ENCODE measurements at places on chromosomes 13 and 19.

- no peak for DNase-seq
Observed at GRCh38 chr13:110985541-110985940, 70.7 kb upstream of the ANKRD10 start.

GRCh38 chr13:75175575-75175974 is 306.4 kb downstream of the TBC1D4 start:
- no peak for DNase-seq

GRCh38 chr13:103788061-103788652 is 721.9 kb upstream of the SLC10A2 start:
- DNase-seq = no peak

DNA sequence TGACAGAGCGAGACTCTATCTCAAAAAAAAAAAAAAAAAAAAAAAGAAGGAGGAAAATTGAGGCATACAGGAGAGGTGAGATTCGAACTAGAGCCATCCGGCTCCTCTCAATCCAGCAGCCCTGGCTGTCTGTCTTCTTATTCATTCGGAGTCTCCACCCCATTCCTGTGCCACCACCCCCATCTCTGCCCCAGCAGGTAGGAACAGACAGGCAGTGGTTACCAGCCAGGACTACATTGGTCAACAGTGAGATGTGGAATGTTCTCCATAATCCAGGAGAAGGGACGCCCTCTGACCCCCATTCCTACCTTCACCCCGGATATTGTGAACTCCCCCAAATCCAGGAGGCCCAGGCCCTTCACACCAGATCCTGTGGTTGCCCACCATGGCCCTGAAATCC is 6.6 kb upstream of the S1PR2 start:
- no peak for DNase-seq

DNA sequence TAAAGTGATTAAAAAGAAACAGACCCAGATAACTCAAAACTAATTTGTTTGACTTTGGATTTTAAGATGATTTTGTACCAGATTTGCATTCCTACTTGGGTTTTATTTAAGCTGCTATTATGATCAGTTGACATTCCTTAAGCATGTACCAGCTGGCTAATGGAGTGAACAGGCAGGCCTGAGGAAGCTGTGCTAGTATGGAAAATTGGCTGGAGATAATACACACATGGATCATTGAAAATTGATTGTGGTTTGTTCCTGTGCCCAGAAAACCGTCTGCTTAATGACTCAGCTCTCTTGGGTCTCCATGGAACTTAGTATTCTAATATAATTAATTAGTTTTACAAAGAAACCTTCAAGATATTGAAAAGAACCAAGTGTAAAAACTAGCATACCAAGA is 22.6 kb downstream of the POLR1D start:
- no peak for DNase-seq

DNA sequence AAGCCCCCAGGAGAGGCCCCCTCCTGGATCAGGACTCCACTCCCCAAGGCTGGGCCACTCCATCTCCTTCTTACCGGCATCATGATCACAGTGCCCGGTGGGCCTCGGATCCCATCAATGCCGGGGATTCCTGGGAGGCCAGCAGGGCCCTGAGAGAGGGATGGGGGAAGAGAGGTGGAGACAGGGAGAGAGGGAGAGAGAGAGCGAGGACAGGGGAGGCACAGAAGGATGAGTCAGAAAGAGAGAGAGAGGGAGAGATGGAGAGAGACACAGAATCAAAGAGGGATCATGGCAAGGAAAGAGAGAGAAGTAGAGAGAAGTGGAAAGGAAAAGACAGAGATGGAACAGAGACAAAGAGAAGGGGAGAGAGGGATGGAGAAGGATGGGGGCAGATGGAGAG is 13.8 kb downstream of the COL5A3 start:
- DNase-seq = no peak

DNA sequence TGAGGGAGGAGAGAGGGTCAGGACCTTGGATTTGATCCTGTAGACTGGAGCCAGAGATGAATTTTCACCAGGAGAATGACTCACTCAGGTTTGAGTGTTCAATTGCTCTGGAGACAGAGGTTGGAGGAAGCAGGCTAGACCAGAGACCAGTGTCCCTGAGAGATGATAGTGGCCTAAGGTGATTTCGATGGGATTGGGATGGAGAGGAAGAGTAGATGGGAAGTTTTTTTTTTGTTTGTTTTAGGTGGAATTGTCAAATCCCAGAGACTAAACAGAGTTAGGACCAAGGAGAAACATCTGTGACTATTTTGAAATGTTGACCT is 2.3 kb downstream of the CEBPG start:
- DNase-seq = no peak

- peak; percentile 97 for DNase-seq
Observed at GRCh38 chr19:36528194-36528920, at the start of gene ZNF260. TSS of gene ZNF260 (minus strand) at chr19:36528271. CDS start at chr19:36515238, 13,033 bp downstream.

DNA sequence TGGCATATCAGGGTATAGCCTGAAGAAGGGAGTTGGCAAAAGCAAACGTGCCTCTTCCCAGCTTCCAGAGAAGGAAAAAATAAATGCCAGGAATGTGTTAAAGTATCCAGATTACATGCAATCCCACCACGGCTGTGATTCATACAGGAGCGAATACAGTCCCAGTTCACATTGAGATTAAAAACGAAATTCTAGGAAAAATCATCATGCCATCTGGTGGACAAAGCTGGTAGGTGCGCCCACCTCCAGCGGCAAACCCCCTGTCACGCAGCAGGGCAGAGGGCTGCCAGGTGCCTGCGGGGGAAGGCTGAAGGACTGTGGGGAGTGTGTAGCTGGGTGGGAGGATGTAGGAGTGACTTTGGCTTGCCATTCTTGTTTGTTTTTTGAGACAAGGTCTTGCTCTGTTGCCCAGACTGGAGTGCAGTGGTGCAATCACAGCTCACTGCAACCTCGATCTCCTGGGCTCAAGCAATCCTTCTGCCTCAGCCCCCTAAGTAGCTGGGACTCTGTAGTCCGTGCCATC is 6.4 kb upstream of the DMWD start:
- DNase-seq = no peak

DNA sequence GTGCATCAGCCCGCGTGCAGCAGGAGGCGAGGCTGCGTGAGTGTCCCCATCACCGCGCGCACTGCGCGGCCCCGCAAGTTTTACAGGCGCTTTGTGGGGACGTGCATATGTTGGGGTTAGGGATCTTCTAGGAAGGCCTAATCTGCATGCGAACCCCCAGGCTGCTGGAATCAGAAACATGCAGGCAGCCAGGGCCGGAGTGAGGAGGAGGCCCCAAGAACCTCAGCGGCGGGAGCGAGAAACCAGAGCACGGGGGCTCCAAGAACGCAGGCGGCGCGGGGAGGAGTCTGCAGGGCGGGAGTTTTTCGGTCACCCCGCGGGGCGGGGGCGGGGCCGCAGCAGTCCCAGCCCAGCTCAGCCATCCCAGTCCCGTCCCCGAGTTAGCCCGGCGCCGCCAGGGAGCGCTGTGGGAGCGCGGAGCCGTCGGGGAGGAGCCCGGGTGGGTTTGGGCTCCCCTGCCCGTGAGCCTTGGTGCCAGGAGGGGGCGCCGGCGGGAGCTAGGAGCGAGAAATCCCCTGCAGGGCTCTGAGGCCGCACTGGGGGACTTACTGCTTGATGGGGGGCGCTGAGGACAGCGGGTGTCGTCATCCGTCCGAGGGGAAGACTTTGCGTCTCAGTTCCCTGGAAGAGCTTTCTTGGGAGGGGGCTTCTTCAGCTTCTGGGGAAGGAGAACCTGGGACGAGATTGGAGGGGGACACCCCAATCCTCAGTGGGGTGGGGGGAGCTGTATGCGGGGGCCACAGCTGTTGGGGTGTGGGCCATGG is 933 bp upstream of the NRTN start:
- DNase-seq = peak; percentile 99

DNA sequence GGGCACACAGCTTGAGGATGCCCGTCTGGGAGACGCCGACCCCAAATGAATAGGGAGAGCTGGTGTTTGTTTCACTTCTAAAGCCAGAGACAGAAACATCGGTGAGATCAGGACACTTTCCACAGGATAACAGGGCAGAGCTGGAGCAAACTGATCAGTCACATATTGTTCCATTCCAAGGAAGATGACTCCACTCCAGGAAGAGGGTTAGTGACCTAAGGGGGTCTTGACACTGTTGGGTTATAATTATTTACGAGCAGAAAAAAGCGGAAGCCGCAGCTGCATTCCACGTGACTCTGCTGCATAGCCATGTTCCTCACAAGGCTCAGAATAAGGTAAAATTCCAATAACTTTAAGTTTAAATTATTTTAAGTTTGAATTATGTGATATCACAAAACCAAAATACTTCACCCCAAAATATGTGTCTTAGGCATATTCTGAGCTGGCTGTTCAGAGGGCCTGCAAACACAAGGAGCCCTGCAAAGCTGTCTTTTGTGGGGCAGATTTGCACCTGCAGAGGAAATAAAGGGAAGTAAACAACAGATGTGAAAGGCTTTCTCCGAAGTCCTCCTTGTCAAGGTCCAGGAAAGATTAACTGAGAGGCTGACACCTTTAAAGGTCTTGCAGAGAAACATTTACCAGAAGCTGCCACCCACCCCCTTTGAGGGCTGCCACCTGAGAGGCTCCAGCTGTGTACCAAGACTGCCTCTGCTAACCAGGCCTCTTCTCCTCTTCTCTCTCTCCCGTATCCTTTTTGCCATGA is 819.2 kb downstream of the UQCRFS1 start:
- no peak for DNase-seq

- DNase-seq = no peak
Observed at GRCh38 chr19:13794398-13794756, 866 bp upstream of the ZSWIM4 start.

- no peak for DNase-seq
Observed at GRCh38 chr13:91146601-91147000, 200.9 kb upstream of the MIR17HG start.

DNA sequence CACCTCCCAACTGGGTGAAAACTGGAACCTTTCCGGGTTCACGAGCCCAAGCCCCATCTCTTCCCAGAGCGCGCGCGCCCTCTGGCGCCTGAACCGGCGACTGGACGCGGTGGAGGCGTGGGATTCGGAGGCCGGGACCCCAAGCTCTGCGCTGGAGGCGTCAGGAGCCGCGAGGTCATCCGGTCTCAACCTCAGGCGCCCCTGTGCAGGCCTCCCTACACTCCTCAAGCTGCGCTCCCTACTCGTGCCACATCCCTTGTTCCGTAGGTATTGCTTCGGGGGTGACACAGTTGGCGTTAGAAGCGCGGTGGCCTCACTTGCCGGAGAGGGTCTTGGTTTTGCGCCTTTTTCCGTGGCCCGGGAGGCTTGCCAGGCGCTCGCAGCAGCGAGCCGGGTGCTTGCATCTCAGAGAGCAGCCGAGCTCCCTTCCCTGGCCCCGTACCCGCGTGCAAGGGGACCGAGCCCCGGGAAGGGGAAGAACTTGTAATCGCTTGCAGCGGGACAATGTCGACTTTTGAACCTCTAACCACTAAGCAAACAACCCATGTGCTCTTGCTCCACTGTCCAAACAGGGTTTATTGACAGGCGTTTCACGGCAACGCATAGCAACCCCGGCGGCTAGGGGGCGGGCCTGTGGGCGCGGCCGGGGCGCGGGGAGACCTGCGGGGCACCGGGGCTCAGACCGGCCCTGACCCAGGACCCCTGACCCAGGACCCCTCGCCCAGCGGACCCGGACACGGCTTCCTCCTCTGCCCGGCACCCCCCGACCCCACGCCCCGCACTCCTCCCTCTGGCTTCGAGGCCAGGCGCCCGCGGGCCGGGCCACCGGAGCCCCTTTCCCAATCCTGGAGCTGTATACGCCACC is 8.5 kb downstream of the CDX2 start:
- DNase-seq = peak; percentile 85

- DNase-seq = peak; percentile 50
Observed at GRCh38 chr13:53343361-53343744, 314.7 kb downstream of the OLFM4 start.

DNA sequence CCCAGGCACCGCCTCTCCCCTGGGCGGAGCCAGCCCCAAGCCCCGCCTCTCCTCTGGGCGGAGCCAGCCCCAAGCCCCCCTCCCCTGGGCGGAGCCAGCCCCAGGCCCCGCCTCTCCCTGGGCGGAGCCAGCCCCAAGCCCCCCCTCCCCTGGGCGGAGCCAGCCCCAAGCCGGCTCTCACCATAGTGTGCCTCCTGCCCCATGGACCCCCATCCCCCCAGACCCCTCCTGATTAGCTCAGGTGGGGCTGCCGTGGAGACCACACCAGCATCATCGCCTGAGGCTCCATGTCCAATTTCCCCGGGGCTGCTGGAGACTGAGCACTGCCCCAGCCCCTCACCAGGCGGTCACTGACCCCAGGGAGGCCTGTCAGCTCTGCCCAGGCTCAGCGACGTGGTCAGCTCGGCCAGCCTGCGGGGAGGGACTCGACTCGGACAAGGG is 4.2 kb upstream of the MADCAM1 start:
- no peak for DNase-seq

DNA sequence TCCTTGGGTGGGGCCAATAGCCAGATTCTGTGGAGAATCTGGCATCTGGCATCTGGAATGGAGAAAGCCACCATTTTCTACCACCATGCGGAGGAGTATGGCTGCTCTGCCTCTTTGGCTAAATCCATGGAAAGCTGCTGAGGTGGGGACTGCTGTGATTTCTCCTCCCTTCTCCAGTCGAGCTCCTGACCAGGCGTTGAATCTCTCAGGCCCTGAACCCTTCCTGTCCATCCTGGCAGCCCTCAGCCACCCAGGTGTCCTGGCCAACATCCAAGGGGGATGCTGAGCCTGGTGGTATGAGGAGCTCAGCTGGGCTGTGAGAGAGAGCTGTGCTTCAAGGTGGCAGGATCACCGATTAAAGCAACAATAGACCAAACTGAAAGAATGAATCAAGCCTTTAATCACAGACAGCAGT is 17.4 kb upstream of the SIGLEC6 start:
- no peak for DNase-seq

DNA sequence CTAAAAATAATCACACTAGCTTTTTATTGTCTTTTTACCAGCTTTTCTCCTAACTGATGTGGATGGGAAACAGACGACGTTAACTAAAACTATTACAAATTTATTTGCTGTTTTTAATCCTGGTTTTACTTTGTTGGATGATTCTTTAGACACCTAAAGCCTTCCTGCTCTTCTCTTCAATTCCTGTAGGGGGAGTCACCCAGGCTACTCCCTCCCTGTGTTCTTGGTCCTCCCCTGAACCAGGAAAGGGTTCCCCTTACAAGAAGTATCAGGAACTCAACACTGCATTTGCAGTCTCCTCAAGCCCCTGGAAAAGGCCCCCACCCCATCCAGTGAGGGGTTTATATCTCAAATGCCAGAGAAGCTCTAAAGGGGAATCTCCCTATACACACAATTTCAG is 206.1 kb downstream of the SUCLA2 start:
- DNase-seq = no peak

- no peak for DNase-seq
Observed at GRCh38 chr13:84393981-84394625, 511.8 kb upstream of the SLITRK1 start.

DNA sequence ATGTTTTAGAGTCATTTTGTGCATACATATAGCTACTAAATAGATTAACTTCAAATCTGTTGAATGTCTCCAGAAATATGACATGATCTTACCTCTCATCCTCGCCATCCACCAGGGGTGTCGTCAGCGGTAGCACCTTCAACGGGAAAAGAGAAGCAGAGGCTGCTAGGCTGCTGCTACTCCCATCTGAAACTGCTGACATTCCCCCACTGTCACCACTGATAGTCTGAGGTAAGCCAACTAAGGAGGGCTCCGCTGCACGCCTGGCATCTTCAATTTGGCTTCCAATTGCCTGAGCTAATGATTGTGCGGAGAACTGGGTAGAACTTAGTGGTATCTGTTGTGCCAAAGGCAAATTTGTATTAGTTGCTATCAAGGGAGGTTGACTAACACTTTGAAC is 3.1 kb downstream of the TSC22D1 start:
- no peak for DNase-seq
